ENCODE measurements at places on chromosomes 5 and 9.

DNA sequence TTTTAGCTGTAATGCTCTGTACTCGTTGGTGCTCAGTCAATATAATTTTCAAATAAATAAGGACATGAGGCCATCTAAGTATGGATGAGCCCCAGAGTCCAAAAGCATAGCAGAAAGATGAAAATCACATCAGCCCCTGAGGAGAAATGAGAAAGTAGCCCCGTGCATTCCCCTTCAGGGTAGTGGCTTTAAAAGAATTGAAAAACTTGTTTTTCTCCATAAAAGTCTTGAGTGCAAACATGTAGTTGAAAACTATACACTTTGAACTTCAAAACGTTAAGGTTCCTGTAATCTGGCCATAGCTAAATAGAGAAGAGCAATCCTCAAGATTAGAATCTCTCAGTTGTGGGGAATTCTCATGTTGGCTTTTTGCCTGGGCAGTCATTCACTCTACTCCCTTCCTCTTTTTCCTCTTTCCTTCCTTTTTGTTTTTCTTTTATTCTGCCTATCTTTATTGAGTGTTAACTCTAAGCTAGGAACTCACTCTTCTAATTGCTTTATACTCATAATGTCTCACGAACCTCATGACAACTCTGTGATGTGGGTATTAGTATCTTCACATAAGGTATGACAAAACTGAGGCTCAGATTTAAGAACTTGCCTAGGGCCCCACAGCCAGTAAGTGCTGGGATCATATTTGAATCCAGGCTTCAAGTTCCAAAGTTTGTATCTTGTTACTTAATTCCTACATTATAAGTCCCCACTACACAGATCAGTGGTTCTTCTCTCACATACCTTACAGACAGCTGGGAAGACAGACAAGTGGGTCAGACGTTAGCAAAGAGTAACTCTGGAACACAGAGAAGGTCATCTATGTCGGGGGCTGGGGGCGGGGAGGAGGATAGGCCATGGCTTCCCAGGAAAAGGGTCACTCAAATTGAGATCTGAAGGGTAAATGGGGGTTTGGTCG is 46.4 kb upstream of the ABCA1 start:
- no peak for DNase-seq

- DNase-seq = no peak
Measured at GRCh38 chr5:120326651-120327050, 137.4 kb upstream of the PRR16 start.

DNA sequence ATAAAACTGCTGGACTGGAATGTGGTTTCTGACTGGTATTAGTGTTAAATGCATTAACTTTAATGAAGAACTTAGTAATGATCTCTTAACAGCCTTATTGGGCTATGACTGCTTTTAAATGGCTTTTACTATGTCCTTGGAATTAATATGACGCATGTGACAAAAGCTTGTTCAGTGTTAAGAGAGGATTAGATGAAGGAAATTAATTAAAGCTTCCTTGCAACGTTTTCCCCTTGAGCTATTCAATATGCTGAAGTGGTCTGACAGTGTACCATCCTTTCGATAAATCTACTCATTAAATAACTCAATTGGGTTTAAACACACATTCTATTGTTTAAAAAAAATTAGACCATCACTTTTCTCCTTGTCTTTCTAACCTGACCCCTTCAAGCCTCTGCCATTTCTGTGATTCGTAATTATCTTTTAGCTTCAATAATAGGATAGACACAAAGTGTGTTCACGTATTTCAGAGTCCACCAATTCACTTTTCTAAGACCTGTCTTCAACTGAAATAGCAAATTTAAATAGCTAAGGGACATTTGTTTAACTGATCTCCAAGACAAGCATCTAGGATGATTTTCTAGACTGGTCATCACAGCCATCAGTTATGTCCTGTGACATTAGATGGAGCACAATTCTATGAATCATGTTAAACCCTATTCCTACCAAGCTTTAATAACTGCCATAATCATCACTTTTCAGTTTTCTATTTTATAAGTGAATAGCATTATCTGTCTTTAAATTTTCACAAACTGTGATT is 1258.0 kb upstream of the CDH9 start:
- DNase-seq = no peak

GRCh38 chr5:18216729-18217128 is 582.5 kb downstream of the TAF11L14 start:
- DNase-seq = no peak

Data from left colon (tissue), 2 donors.